Cortex of kidney (tissue), 1 donor: ENCODE measurements at places on chromosomes 16 and 17.

- no peak for DNase-seq
Measured at GRCh38 chr16:3022684-3023414, 893 bp downstream of the HCFC1R1 start.

DNA sequence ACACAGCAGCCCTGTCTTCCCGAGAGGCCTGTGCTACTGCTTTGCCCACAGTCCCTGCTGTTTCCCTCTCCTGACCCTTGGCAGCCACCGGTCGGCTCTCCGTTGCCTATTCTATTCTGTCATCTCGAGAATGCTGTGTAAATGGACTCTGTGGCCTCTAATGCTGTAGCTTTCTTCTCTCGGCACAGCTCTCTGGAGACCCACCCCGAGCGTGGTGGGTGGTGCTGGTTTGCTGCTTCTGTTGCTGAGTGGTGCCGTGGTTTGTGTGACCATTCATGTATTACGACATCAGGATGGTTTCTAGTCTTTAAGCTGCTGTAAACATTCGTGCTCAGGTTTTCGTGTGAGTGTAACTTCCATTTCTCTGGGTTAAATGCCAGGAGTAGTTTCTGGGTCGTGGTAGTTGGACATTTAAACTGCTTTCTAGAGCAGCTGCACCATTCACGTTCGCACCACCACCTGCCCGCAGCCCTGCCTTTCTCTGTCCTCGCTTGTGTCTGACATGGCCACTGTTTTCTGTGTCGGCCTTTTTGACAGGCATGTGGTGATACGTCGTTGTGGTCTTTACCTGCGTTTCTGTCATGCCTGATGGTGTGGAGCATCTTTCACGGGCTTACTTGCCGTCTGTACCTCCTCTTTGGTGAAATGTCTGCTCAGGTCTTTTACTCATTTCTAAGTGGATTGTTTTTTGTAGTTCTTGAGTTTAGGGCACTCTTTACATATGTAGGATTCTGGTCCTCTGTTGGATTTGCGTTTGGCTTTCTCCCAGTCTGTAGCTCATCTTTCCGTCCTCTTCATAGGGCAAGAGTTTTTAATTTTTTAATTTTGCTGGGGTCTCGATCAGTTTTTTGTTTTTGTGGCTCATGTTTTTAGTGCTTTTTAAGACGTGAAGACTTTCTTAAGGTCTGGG lies 47.7 kb upstream of the ZNF750 start:
- no peak for DNase-seq

DNA sequence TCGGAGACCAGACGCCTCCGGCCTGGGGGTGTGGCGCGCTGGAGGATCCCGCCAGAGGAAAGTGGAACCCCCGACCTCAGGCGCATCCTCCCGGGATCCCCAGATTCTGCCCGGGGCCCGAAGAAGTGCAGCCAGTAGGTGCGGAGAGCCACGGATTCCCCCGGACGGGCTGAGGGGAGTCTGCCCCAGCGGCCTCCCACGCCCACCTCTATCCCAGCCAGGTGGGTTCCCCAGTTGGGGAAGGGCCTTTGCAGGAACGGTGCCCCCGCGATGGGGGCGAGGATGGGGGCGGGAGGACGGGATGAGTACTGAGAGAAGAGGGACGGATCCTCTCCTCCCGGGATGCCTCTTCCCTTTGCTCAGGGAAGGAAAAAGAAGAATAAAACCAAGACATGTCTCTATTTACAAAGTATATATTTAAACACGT lies 5.1 kb downstream of the CBX8 start:
- DNase-seq, result no peak

DNA sequence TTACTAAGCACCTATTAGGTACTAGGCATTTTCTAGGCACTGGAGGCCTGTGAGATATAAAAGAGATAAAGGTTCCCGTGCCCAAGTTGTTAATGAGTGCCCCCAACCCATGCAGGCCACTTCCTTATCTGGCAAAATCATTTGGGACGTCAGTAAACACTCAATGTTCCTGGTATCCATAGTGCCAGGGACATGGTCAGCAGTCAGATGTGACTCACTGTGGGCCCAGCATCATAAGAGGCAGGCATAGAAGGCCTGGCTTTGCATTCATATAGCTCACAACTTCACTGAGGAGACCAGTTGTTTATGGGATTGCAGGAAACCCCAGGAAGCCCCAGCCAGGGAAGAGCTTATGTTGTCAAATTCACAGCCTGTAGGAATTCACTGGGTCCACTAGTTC lies 81.1 kb downstream of the MRC2 start:
- DNase-seq, result no peak

DNA sequence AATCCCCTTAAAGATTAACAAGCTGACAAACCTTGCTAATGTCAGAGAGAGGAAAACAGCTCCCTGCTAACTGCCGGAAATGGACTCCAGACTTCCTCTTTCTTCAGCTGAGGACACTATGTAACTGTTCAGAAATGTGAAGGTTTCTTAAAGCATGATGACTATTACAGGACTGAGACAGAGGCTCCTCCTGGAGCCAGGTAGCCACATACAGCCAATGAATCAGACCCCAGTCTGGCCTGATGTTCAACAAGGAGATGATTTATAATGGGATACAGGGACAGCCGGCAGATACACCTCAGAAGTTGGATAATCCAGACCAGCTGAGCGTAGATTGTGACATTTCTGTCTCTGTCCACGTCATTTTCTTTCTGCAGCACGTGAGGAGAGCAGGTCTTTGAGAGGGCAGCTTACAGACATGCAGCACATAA lies 216.2 kb downstream of the HS3ST3A1 start:
- no peak for DNase-seq
